ENCODE measurements at places on chromosomes 2 and 18.

GRCh38 chr2:23483791-23484190 lies 98.8 kb downstream of the KLHL29 start:
- no peak for DNase-seq

- DNase-seq = no peak
Measured at GRCh38 chr2:32945286-32945685, 1.5 kb upstream of the LTBP1 start.

DNA sequence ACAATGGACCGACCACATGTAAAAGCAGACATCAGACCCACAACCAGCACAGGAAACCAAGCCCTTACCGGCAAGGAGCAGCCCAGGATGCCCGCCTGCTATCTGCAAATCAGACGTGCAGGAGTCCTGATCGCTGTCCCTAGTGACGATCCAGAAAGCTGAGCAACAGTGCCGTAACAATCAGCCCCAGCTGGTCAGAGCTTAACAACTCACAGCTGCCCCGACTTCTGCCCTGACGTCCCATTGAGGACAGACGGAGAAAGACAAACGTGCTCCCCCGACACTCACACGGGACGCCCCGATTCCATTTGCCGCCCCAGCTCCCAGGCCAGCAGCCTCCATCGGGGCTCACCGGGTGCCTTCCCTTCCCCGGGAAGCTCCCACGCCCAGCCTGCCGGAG lies 39.8 kb upstream of the PXDN start:
- no peak for DNase-seq

- DNase-seq = no peak
Measured at GRCh38 chr2:95058466-95058988, 33.0 kb downstream of the MAL start.

DNA sequence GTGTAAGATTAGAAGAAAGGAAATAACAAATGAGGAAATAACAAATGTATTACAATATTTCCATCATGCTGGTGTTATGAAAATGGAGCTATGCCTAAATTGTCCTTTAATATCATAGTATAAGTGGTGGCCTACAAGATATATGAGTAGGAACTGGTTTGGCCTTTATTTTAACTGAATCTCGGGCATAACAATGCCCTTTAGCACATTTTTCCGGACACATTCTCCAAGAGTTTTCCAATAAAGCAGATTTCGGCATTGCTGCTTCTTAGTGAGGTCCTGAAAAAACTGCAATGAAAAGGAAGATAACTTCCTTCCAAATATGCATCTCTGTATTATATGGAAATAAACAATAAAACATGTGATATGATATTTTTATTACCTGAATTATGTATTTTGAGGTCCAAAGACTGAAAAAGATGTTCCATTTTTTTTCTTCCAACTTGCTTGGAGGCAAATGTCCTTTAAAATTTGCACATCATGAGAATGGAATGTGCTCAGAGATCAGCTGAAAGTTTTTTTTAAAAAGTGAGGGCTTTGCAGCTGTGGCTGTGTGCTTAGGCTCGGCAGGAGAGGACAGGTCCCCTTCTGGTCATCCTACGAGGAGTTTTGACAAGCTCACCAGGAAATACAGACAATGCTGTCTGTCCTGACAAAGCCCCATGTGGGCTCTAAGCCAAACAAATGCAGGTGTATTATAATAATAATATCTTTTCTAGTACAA lies 132.3 kb upstream of the RND3 start:
- DNase-seq = no peak

Data from stimulated activated CD8-positive, alpha-beta memory T cell treated with anti-CD3 and anti-CD28 coated beads, Interleukin-15, amount 100 ng/mL, for 4 hours (primary cell).